Right hindlimb (tissue), 1 donor: ENCODE measurements at places on chromosomes 4 and X.
A peak's percentile ranks its signal among the peaks of the same experiment; 100 is the strongest.

DNA sequence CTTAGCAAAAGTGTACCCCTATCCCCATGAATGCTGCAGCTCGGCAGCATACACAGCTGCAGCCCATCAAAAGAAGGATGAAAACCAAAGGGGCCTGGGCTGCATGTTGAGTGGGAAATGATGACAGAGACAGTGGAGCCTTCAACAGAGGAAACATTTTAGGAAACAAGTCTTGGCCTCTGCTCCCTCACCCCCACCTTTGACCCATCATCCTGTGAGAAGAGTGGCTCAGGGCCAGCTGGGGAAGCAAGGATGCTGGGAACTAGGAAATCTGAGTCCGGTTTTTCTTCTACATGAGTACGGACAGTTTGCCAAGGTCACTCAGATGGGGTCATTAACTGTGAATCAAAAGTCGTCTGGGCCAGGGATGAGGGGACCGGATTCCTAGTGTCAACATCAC is 37.2 kb downstream of the IDS start:
- no peak for DNase-seq

DNA sequence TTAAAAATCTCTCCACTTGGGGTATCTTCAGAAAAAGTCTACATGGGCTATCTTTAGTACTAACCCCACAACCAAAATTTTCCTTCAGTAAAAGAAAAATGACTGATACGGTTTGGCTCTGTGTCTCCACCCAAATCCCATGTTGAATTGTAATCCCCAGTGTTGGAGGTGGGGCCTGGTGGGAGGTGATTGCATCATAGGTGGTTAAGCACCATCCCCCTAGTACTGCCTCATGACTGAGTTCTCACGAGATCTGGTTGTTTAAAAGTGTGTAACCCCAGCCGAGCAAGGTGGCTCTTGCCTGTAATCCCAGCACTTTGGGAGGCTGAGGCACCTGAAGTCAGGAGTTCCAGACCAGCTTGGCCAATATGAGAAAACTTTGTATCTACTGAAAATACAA is 66.8 kb downstream of the USP46 start:
- no peak for DNase-seq

DNA sequence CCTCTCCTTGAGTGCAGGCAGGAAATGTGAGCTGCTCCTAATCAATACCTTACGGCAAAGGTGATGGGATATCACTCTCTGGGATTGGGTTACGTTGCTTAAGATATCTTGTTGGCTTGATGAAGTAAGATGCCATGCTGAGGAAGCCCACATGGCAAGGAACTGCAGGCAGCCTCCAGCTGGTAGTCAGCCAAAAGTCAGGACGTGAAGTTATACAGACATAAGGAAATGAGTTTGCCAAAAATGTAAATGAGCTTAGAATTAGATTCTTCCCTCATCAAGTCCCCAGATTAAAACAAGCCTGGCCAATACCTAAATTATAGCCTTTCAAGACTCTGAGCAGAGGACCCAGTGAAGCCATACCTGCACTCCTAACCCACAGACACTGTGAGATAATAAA is 155.0 kb downstream of the QDPR start:
- no peak for DNase-seq

- no peak for DNase-seq
These were observed 776.6 kb upstream of the LCORL start for GRCh38 chr4:18798123-18798522.

DNA sequence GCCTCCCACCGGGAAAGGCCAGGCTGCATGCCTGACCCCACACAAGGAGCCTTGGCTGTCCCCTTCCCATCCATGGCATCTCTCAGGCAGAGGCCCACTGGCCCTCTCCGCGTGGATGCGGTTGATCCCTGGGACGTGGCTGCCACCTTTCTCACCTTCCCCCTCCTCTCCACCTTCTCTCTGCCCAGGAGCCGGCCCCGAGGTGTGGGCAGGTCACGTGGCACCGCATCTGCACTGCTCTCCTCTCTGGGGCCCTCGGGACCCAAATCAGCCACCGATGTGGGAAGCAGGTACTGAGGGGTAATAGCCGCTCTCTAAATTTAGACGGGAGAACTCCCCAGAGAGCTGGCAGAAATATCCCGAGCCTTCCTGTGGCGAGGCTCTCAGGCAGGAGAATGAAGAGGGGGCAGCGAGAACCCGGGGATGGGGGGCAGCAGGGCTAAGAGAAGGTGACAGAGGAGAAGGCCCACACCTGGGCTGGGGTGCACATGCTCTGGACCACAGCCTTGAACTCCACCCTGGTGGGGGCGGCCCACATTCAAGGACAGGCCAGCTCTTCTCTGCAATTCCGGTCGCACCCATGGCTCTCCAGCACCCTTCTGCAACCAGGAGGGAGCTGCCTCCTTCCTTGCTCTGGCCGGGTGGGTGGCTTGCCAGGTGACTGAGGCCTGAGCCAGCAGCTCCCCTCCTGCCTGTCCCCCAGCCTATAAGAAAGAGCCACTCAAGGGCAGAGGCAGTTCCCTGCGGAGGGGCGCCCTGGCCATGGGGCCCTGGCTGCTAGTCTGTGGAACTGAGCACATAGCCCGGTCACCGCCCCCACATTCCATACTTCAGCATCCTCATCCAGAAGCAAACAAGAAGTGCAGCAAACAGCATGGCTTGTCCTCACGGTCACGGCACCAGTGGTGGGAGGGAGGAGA is 9.6 kb upstream of the DUSP9 start:
- no peak for DNase-seq

DNA sequence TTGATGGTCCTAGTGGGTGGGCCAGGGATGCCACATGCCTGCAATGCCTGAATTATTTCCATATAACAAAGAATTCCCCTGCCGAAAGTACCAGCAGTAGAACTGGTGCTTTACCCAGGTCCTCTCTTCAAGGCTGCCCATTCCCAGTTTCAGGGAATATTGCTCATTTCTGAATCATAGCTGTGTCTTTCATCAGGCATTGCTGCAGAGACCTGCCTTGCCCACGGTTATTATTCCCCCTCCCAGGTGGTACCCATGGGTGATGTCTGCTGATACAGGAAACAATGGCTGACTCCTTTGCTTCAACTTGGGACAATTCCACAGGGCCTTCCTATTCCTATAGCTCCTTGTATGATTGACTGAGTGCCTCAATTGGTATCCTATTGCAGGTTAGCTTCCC is 9.7 kb upstream of the IQCM start:
- no peak for DNase-seq

- no peak for DNase-seq
These were observed 19.5 kb upstream of the PACRGL start for GRCh38 chr4:20680736-20681135.

DNA sequence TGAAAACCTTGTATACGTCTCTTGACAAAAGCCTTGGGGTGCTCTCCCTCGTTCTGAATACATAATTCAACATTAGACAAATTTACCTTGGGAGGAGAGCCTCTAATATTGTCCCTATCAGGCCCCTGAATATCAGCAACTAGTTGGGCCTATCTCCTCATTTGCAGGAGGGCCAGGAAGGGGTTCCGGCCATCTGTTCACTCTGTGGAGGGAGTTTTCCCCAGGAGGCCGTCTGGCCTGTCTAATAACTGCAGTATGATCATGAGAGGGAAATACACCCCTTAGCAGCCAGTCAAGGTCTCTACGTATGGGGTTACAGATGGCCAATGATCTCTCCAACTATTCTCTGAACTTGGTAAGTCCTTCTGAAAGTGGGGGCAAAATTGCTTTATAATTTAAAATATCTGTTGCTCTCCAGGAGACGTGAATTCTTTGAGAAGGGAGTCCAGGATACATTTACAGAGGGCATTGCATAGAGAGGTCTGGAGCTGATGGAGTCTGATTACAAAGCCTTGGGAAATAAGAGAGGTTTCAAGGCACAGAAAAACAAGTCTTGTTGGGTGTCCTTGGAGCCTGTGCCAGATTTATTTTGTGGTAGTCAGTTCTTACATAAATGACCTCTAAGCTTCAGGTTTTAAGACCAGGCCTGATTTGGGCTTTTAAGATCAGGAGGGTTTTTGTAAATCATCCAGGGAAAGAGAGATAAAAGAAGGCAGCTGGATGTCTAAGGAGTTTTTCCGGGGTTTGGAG is 48.2 kb upstream of the UXT start:
- peak; percentile 41 for DNase-seq

GRCh38 chr4:82352825-82353366 is 20.9 kb downstream of the HNRNPD start:
- no peak for DNase-seq

- no peak for DNase-seq
These were observed 48.6 kb downstream of the ASB9 start for GRCh38 chrX:15221321-15221720.

- no peak for DNase-seq
These were observed 102.7 kb downstream of the SOWAHB start for GRCh38 chr4:76795243-76795642.

- DNase-seq, result no peak
These were observed 1192.6 kb downstream of the C4orf33 start for GRCh38 chr4:130288576-130288975.

DNA sequence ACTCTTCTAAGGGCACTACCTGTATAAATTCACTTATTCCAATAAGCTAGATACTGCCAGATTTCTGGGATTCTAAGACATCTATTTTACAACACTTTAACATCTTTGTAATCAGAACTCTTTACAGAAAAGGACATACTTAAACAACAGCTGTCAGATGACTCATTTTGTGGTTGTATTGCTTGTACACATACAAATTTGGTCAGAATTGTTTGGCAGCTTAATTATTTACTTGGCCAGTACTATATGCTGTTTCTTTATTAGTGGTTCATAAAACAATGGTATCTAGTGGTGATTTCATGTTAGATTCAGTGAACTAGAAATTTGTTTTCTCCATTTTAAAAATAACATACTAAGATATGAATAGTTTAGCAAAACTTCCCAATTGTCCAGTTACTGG is 27.2 kb downstream of the PALLD start:
- no peak for DNase-seq

DNA sequence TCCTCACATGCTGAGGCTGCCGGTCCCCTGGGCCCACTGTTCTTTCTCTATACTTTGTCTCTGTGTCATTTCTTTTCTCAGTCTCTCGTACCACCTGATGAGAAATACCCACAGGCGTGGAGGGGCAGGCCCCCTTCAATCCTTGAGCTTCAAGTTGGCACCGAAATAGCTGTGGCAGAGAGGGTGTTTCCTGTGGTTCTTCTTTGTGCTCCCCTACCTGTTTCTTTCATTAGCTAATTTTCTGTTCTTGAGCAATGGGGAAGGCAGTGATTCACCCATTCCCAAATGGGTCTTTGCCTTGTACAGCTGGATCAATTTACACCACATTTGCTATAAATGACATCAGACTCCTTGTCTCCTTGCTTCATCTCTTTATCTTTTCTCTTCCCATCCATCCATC is 2.1 kb upstream of the CYSLTR1 start:
- DNase-seq, result no peak

DNA sequence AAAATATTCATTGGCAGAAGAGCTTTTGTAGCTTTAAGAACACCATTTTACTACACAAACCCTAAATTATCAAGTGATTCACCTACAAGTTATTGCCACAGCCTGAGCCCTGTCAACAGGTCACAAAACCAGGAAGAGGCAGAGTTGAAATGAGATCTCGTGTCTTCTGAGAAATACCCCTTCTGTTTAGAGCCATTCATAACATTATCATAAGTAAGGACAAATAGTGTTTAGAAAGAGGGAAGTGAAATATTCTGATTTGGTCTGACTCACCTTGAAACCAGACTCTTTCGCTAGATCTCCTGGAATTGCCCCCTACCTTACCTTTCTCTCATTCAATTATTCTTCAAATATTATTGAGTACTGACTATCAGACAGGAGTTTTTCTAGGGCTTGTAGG is 5.9 kb downstream of the ETDB start:
- no peak for DNase-seq

DNA sequence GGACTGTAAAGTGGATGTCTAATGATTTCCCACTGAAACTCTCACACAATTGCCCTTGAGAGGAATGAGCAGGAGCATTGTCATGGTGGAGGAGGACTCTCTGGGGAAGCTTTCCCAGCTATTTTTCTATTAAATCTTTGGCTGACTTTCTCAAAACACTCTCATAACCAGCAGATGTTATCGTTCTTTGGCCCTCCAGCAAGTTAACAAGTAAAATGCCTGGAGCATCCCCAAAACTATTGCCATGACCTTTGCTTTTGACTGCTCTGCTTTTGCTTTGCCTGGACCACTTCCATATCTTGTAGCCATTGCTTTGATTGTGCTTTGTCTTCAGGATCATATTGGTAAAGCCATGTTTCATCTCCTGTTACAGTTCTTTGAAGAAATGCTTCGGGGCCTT is 120.2 kb upstream of the PDE5A start:
- no peak for DNase-seq

- no peak for DNase-seq
These were observed 197.6 kb downstream of the SNCA start for GRCh38 chr4:89639395-89639794.

GRCh38 chr4:119314356-119314755 is 7.6 kb downstream of the FABP2 start:
- DNase-seq, result no peak

- DNase-seq, result no peak
These were observed 127.1 kb downstream of the SH3KBP1 start for GRCh38 chrX:19760345-19760744.

DNA sequence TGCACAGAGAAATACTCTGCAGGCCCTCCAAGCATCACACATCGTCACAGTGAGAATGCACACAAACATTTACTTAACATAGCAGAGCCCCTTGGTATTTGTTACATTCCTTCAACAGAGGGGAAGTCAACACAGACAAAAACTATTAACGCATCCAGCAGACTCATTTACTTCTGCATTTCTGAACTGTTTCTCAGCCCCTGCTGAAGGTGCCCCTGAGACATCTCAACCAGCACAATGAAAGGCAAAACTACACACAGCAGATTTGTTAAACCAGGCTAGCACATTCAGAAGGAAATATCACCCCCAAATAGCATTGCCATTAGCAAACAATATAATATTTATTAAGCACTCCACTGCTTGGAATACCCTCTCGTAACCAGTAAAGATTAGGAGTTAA is 367.0 kb downstream of the RAB28 start:
- no peak for DNase-seq

DNA sequence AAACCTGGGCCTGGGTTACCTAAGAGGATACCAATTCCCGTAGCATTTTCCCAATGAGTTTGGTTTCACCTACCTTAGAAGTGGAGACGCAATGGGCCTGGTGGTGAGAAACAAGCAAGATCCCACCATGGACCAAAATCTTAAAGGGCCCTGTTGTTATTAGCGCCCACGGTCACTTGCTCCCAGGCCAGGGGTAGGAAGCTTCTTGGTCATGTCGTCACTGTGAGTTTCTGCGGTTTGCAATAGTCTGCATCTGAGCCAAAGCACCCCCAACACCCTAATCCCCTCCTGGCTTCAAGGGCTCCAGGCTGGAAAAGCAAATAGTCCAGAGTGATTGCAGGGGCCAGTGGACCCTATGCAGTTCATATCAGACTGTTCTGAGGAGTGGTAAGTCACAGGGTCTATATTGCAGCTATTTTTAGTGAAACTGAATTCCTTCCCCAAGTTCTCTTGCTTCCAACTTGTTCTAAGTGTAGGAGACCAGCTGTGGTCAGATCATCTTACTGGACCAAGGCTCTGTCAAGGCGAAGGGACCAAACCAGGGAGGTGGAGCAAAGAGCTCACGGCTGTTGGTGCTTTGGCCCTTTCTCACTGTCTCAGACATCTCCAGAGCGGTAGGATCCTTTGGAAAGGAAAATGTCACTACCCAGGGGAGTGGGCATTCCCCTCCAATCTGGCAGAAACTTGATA is 307.9 kb upstream of the F9 start:
- no peak for DNase-seq
